Stimulated activated CD4-positive, alpha-beta T cell treated with anti-CD3 and anti-CD28 coated beads, Interleukin-15, amount 100 ng/mL, for 48 hours (primary cell): ENCODE measurements at places on chromosomes 3 and 15.

DNA sequence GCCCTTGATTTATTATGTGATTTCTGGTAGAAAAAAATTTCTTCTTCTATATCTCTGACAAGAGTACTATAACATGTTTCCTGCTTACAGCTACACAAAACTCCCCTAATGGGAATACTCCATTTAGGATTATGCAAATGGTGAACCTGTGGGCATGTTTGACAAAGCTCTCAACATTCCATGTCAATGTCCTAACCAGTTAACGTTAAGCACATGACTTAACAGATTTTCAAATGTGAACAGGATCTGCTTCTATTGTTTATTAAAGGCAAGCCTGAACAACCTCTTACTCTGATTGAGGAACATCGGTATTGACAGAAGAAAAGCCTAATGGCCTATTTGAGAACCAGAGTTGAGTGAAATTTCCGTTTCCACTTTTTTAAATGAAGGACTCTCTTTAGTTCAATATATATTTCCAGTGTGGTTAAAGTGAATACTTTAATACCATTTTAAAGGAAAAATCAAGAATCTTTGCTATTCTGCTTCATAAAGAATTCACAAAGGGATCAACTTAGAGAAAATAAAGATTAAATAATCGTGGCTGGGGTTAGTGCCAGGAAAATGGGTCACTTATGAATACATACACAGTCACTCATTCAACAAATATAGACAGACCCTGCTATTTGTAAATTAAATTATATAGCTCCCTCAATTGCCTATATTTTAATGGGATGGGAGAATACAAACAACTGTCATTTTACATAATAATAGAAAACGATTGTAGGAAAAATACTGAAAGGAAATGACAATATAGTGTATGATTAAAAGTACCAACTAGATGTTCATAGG is 300.3 kb upstream of the CBLB start:
- DNase-seq, result no peak

GRCh38 chr3:42539871-42540714 is 37.6 kb downstream of the VIPR1 start:
- peak; percentile 57 for DNase-seq

DNA sequence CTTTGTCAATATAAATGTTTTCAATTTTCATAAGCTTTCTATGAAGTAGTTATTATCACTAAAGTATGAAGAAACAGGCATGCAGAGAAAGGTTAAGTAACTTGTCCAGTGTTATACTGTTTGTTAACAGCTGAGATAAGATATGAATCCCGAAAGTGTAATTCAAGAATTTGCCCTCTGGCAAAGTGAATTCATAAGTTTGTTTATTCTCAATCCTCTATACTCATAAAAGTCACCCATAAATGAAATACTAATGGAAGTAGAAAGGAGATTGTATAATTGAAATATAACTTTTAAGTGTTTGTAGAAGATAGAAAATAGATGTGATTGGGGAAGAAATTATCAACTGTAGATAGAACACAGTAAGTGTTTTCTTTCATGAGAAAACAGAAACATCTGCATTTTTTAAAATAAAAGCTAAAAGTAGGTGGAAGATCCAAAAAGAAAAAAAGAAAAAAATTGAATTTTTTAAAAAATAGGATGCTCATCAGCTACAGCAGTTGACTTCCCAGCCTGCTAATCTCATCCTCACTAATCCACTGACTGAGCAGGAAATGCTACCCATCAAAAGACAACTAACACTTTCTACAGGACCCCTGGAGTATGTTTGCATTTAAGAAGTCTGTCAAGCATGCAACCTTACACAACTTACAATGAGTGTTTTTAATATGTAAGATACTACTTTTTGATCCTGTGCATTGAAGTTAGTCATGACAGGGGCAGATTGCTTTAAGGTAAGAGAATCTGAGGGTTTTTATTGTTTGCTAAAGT is 878.1 kb downstream of the SI start:
- DNase-seq, result no peak

DNA sequence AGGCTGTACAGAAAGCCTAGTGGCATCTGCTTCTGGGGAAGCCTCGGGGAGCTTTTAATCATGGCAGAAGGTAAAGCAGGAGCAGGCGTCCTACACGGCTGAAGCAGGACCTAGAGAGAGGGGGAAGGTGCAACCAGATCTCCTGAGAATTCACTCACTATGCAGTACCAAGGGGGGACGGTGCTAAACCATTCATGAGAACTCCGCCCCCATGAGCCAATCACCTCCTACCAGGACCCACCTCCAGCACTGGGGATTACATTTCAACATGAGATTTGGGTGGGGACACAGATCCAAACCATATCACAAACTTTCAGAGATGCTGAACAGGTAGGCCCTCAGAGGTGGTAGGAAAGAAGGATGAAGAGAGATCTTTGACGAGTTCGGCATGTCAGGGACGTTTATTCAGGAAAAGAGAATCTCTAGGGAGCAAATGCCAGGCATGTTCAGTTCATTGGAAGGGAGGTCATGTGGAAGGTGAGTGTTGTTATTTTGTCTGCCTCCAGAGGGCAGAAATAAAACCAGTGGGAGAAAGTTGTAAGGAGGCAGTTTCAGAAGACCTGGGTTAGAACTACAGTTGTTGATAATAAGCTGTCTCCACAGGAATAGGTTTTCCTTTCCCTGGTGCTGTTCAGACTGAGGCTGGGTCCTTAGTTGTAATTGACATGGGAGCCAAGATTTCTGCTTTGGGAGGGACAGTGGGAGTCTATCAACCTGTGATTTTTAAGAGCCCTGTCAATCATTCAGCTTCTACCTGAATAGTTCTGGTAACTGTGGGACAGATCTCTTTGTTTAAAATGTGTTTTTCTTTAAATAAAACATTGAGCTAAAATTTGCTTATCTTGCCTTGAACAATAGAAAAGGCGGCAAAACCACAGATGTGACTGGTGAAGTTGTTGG is 4.3 kb upstream of the FNDC3B start:
- no peak for DNase-seq

GRCh38 chr3:121970047-121970446 is 52.0 kb downstream of the ILDR1 start:
- DNase-seq, result no peak

GRCh38 chr3:121557426-121557934 is 10.3 kb upstream of the ARGFX start:
- no peak for DNase-seq

DNA sequence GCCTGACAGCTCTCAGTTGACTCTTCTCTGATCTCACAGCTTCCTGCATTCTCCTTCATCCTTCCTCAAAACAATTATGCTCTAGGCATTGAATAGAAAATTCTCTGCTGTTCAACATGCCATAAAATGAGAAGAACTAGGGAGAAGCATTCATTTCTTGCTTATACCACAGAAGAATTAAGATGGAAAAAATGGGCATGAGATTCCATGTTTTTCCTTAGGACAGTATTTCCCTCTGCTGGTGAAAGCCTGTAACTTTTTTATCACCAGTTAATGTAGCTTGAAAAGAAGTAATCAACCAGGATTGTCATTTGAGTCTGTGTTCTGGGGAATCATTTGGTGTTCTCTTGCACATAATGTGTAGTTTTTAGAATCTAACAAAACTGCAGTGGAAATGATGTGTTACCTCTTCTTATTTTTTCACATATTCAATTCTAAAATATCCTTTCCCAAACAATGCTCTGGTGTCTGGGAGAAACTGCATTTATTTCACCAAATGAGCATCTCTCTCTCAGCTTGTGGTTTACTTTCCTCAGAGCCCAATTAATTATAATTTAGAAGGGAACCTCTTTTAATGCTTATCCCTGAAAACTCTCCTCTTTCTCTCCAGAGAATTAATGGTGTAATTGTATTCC is 92.8 kb upstream of the DCBLD2 start:
- no peak for DNase-seq

- DNase-seq, result no peak
Measured at GRCh38 chr3:9630550-9631139, 18.7 kb upstream of the MTMR14 start.

GRCh38 chr3:190051641-190052040 is 69.1 kb downstream of the P3H2 start:
- DNase-seq, result no peak

DNA sequence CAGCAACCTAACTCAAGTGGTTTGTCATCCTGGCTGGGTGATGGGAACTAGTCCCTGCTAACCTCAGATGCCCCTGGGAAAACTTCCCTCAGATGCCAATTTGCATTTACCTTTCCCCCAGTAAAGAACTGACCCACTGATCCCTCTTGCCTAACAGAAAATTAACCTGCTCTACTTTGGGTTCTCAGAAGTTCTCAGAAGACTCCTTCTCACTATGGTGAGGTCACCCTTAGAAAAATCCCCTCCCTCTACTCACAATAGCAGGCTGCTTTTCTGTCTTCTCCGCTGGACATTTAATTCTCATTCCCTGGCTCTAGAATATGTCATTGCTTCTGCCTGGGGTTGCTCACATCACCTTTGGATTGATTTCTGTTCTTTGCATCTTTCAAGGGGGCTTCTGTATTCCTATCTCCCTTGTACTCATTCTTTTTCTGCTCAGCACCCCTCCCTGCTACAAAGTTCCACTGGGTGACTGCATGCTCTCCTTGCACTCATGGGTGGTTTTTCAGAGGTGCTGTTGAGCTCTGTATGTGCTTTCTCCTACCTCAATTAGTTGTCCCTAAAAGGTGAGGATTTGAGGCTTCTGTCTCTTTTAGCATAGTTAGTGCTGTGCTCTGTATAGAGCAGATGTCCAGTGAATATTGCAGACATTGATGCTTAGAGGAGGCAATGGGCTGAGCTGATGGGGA is 869 bp downstream of the PLA1A start:
- DNase-seq, result no peak

- no peak for DNase-seq
Measured at GRCh38 chr3:20462723-20463122, 276.7 kb upstream of the SGO1 start.

DNA sequence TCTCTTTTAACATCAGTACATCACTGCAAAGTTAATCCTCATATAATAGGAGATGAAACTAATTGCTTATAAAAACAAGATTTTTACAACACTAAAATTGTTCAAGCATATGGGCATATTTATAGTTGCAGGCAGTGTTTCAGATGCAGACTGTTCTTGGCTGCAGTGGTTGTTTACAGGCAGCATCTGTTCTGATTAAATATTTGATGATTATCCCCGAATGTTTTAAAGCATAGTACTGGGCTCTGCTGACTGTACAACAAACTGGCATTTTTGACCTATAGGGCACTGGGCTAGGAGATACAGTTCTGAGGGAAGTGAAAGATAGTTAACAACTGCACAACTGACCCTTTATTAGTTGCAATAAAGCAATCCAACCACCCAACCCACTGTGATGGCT is 113.6 kb downstream of the UBE3A start:
- DNase-seq, result no peak

GRCh38 chr3:195407531-195408409 is 35.0 kb downstream of the ACAP2 start:
- no peak for DNase-seq

DNA sequence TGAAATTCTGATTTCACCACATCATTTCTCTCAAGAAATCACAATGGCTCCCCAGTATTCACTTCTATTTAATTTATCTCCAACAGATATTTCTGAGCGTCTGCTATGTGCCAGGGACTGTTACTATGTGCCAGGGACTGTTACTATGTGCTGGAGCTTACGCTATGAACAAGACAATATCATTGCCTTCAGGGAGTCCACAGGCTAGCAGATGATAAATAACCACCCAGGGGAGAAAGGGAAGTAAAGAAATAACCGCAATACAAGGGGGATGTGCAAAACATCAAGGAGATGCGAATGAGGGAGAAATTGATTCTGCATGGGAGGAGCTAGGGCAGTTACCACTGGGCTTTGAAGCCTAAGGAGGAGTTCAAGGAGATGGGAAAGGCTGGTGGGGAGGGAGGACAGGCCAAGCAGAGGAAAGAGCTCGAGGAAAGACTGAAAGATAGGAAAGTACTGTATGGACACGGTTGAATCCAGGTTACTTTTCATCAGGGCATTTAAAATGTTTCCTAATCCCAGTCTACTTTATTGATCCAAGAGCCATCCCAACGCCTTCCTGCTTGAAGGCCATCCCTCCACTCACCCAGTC is 2.5 kb downstream of the THSD4 start:
- no peak for DNase-seq

DNA sequence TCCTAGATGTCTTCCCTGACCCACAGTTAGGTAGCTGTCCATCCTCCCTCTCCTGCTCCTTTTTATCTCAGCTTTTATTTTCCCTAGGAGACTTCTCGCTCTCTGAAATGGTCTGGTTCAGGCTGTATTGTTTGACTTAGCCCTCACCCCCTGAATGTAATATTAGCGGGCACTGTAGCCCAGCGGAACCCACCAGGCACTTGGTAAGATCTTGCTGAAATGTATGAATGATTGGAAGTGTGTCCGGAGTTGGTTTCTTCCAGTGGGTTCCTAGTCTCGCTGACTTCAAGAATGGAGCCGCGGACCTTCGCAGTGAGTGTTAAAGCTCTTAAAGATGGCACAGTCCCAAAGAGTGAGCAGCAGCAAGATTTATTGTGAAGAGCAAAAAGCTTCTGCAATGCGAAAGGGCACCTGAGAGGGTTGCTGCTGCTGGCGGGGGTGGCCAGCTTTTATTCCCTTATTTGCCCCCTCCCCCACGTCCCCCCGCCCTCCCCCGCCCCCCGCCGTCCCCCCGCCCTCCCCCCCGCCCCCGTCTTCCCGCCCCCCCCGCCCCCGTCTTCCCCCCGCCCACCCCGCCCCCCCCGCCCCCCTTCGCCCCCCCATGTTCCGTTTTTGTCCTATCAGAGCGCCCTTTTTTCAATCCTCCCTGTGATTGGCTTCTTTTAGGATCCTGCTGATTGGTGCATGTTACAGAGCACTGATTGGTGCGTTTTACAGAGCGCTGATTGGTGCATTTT is 694 bp upstream of the EEFSEC start:
- no peak for DNase-seq

GRCh38 chr15:63371297-63371918 is 10.2 kb downstream of the CA12 start:
- no peak for DNase-seq

- DNase-seq, result no peak
Measured at GRCh38 chr3:10669490-10670048, 146.5 kb upstream of the SLC6A11 start.

GRCh38 chr15:35725353-35725752 is 179.4 kb upstream of the DPH6 start:
- no peak for DNase-seq

- no peak for DNase-seq
Measured at GRCh38 chr15:25770031-25770430, 93.1 kb downstream of the ATP10A start.

DNA sequence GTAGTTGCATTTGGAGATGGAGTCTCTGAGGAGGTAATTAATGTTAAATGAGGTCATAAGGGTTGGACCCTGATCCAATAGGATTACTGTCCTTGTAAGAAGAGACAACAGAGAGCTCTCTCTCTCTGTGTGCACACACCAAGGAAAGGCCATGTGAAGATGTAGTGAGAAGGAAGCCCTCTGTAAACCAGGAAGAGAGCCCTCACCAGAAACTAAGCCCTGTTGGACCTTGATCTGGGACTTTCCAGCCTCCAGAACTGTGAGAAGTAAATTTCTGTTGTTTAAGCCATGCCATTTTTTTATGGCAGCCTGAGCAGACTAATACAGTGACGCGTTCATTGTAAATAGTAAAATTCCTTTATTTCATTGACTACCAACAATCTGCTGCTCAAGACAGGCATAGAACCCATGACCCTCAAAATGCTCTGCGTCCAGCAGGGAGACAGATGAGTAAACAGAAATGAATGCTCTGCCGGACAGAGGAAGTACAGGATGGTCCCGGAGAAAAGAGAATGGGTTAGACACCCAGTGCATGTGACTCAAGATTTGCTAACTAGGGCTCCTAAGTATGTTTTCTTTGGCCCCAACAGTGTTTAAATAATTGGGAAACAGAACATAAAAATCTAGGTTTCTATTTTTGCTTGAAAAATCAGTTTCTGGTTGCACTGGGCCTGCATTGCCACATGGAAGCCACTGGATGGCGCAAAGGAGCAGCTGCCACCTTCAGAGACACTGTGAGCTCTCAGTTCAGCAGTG is 37.9 kb upstream of the TNFAIP8L3 start:
- no peak for DNase-seq
